ENCODE measurements at places on chromosomes 5 and 9. TPM values are rescaled to one million over a fixed set of nuclear protein-coding genes. Genes with fewer than 3 reads are reported as not detected.
A peak's percentile ranks its signal among the peaks of the same experiment; 100 is the strongest.

- DNase-seq, result peak; percentile 27
Measured at GRCh38 chr9:114184071-114184470, 28.7 kb downstream of the COL27A1 start.

DNA sequence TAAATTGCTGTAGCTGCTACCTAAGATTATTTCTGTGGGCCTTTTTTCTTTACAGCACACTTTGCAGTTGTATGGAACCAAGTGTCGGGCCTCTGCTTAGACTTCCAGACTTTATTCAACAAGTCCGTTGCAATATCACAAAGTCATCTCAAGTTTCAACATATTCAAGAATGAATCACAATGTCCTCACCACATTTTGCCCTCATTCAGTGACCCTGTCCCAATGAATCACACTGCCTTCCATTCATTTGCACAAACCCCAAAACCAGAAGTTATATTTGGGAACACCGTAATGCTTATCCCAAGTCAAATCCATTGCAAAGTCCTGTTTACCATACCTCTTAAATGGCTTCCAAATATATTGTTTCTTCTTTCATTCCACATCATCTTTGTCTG is 439.6 kb downstream of the CSNK1G3 start:
- DNase-seq, result no peak

DNA sequence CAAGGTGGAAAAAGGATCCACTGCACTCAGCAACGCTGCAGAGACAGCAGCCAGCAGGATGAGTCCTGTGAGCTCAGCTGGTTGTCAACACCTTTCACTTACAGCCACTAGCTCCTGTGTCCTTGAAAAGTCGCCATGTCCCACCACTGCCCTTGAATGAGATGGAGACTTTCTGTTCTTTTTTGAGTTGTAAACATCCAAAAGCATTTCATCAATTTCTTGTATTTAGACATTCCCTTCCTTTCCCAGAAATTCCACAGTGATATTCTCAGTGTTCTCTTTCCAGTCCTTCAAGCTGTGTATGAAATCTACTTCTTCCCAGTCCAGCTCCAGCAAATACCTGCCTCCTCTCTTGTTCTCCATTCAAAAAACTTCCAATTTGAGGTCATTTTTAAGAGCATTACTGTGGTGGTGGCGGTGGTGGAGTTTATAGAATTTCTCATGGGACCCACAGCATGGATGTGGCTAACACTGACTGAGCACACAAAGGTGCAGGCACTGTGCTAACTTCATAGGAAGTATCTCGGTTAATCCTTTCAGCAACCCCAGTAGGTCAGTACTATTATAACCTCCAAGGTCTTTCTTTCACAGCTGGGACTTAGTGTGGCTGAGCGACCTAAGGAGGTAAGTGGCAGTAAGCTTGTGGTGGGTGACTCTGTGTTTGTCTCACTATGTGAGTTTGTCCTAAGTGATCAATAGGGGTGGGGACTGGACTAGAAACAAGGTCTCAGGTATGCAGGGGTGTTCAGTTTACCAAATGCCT is 15.0 kb upstream of the GPX3 start:
- DNase-seq, result no peak

GRCh38 chr9:133449760-133450159 is 10.0 kb upstream of the CACFD1 start:
- DNase-seq, result no peak

DNA sequence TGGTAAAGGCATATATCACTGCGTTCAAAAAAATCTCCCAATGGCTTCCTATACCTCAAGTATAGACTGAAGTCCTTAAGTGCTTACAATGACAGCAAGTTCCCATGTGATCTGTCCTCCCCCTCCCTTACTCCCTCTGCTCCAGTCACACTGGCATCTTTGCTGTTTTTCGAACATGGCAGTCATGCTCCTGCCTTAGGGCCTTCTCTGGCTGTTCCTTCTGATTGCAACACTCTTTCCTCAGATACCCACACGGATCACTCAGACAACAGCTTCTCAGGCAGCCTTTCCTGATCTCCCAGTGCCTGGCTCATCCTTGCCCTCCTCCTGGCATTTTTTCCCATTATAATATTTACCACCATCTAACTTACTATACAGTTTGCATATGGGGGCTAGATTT is 232.8 kb downstream of the ARHGEF28 start:
- DNase-seq, result no peak

DNA sequence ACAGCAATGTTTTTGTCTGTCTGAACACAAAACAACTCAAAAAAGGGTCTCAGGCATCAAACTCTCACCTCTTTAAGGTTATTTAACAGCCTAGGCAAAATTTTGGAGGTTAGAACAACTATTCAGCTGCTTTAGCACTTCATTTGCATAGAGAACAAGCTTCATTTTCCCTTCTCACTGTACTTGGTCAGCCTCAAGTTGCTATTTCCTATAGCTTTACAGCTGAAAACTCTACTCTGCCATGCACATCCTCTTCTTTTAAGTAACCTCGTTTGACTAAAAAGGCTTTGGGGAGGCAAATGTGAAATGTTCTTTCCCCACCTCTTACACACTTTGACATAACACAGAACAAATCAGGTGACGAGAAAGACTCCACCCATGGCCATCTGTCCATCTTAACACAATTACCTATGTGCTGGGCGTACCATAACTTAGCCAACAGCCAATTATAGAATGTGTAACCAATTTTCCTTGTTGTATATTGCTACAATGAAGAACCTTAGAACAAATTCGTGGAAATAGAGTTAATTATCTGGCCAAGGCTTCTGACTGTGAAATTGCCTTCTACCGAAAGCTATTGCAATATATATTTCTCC is 195.7 kb downstream of the DCP2 start:
- no peak for DNase-seq

GRCh38 chr9:108180541-108180940 is 675.2 kb downstream of the ACTL7B start:
- DNase-seq, result no peak

GRCh38 chr9:77659926-77660325 is 11.8 kb upstream of the GNA14 start:
- no peak for DNase-seq

- DNase-seq, result no peak
Measured at GRCh38 chr9:77588271-77588937, 59.7 kb downstream of the GNA14 start.

- DNase-seq, result no peak
Measured at GRCh38 chr5:111685969-111686368, 71.0 kb downstream of the NREP start.

DNA sequence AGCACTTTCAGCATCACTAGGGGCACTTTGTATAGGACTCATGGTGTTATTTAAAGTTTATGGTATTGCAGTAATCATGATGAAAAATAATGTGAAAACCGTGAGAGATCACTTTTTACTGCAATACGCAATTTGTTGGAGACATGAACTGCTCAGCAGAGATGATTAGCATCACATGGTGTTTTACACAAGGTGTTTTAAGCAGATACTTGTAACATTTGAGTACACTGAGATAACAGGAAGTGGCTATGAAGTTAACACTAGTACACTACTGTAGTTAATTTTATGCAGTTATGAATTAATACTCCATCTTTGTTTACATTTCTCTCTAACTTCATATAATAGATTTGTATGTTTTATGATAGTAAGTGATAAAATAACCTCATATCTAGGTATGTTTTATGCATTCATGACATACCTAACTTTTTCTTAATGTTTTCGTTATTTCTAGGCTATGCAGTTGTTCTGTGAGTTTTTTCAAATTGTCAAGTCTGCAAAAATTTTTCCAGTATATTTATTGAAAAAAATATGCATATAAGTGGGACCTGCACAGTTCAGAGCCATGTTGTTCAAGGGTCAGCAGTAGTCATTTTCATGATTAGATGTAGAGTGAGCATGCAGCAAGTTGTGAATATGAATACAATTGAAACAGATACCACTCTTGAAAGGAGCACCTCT is 13.0 kb downstream of the SUB1 start:
- no peak for DNase-seq

DNA sequence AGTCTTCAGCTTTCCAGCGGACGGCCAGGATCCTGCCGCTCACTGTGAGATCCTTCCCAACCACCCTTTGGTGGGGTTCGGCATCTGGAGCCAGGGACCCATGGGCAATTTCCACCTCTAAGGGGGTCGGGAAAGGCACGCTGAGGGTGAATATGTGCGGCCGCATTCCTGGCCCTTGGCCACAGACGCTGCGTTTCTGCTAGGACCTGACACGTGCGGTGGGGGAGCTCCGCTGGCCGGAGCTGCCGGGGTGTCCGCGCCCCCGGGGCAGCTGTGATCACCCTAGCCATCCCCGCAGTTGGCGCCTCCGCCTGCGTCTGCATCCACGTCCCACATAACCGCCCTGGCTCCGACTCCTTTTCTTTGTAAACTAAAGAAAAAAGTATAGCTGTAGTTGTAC is 5.3 kb upstream of the DNAJA1 start:
- no peak for DNase-seq

GRCh38 chr9:128026773-128027541 is 40.2 kb downstream of the NAIF1 start:
- DNase-seq, result no peak

DNA sequence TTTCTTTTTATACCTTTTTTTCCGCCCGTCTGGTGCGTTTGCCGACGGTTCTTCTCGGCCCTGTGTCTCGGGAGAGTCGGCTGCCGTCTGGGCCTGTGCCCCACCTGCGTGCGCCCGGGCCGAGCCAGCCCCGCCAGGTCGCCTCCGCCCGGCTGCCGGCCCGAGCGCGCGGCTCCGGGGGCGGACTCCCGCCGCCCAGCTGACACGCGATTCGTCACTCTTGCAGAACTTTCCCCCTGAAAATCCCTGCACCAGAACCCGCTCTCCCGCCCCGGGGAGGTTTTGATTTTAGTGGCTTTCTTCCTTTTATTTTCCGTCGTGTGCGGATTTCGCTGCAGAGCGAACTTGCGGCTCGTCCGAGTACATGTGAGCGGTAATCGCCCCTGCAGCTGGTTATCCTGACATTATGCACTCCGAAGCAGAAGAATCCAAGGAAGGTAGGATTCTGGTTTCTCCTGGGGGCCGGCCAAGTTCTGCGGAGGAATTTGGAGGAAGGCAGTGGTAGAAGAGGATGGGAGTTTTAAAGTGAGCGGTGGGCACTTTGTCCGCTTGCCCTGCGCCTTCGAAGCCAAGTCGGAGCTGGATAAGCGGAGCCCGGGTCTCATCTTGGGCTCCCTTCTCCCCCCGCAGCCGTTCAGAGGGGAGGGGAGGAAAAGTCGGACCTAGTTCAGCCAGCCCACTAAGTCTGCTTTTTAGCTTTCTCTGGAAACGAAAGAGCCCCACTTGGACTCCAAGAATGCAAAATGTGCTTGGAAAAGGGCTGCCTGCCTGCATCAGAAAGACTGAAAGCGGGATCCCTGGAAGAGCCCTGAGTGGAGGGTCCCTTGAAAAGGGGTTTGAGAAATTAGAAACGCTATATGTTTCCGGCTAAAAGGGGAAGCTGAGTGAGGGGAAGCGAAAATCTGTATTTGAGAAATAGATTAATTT is at the start of gene TNFAIP8:
Gene TNFAIP8 (plus strand): TSS at position 335 of the 927 bp plus-strand sequence. CDS start 72 bp downstream, at position 407.
- DNase-seq, result peak; percentile 70

DNA sequence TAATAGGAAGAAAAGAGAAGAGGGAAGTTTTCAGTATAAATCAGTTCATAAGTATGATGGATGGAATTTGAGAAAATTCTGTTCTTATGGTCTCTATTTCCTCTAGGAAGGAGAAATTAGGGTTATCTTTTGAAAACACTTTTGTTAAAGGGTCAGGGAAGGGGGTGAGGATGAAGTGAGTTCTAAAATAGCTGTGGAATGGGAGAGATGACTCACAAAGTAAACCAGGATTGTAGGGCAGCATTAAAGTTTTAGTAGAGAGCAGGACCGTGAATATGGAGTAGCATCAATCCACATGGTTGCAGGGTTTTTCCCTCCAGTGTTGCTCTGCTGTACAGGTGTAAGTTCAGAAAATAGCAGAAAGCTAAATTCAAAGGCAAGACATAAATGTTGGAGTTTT is 32.4 kb downstream of the MUSK start:
- no peak for DNase-seq

DNA sequence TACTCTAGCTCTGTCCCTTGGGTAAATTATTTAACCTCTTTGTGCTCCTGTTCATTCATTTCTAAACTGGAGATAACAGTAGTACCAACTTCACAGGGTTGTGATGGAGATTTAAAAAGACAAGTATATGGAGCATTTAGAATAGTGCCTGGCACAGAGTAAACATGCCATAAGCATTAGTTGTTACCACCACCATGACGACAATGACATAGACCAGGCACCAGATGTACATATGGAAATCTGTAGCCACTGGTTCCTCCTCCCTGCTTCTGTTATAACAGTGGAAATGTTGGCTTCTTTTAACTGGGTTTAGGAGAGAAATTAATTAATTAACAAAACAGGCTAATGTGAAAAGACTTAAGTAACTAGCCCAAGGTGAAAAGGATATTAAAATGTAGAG is 217.5 kb downstream of the DENND1A start:
- no peak for DNase-seq

- no peak for DNase-seq
Measured at GRCh38 chr9:107539427-107540163, 50.0 kb upstream of the KLF4 start.

- no peak for DNase-seq
Measured at GRCh38 chr5:88808153-88808552, 74.8 kb downstream of the MEF2C start.

DNA sequence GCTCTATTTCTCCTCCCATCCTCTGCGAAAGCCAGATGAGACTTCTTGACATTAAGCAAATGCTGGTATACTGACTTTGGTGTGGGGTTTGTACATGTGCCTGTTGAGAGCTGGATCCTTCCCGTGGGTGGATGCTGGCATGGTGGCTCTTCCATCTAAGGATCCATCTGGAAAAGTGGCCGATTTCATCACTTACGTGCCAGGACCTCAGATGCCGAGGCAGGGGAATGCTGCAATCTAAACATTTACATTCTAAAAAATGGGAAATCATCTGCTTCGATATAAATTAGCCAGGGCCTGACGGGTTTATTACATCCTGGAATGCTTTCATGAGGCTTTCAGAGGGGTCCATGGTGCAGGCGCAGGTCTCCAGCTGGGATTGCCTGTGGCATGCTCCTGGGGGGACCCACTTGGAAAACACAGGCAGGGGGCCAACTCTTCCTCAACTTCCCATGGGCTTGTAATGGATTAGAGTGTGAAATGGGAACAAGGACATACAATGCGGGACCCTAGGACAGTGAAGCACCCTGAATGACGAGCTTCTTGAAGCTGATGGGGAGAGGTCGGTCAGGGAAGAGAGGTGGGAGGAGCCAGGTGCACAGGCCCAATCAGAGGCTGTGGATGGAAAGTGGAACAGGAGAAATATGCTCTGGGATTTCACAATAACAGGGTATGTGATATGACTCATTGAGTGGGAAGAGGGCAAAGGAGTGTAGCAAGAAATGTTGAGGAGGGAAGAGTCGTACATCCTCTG is 105.5 kb upstream of the PITX1 start:
- DNase-seq, result no peak

EFNA5 gene
- 3.8 TPM for total RNA-seq

CDO1 gene
- 2.4 TPM for total RNA-seq

STOM gene
- total RNA-seq, result 34.7 TPM

SPAG8 gene
- total RNA-seq, result 0.82 TPM

GRIA1 gene
- total RNA-seq, result 0.06 TPM

SPACA9 gene
- total RNA-seq, result 1.8 TPM

MAMDC4 gene
- 13.3 TPM for total RNA-seq

All from pancreas (tissue), 10 donors.